ENCODE measurements at places on chromosomes 11 and 22. TPM values are rescaled to one million over a fixed set of nuclear protein-coding genes. Genes with fewer than 3 reads are reported as not detected.

SLC6A5 gene
- total RNA-seq: not detected

CARD18 gene
- not detected for total RNA-seq

STK33 gene
- total RNA-seq: 3.7 TPM

SCGB1D2 gene
- total RNA-seq: not detected

GGTLC2 gene
- not detected for total RNA-seq

BBOX1 gene
- not detected for total RNA-seq

FAM180B gene
- not detected for total RNA-seq

KIF18A gene
- total RNA-seq: 35.4 TPM

CWC15 gene
- 79.0 TPM for total RNA-seq

PHF21A gene
- total RNA-seq: 27.0 TPM

GRCh38 chr22:50500452-50500851 is 7.0 kb downstream of the LMF2 start:
- DNase-seq: no peak

- no peak for DNase-seq
Measured at GRCh38 chr11:76850815-76851214, 9.9 kb upstream of the ACER3 start.

DNA sequence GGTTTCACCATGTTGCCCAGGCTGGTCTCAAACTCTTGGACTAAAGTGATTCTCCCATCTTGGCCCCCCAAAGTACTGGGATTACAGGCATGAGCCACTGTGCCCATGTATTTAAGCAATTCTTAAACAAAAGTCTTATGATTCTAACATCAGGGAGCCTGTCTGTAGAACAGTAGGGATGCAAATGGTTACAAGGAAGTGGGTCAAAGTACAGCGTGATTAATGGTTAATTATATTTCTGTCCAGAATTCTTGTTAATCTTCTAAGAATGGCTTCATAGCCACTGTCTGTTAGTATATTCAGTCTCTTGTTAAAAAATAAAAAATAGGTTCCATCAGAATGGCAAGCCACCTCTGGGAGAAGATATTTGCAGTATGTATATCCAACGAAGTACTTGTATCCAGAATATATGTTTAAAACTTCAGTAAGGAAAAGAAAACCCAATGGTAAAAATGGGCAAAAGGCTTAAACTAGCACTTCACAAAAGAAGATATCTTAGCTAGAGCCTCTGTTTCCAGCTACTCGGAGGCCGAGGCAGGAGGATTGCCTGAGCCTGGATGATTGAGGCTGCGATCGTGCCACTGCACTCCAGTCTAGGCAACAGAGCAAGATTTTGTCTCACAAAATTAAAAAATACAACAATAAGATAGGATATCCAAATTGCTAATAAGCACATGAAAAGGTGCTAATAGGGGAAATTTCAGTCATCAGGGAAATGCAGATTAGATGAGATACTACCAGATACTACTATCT is 22.9 kb downstream of the ATG13 start:
- no peak for DNase-seq

- DNase-seq: no peak
Measured at GRCh38 chr22:21760640-21761039, 25.0 kb upstream of the YPEL1 start.

GRCh38 chr11:60973699-60974098 is 2.2 kb downstream of the CD6 start:
- no peak for DNase-seq

- DNase-seq: no peak
Measured at GRCh38 chr11:21037850-21038249, 368.5 kb downstream of the NELL1 start.

DNA sequence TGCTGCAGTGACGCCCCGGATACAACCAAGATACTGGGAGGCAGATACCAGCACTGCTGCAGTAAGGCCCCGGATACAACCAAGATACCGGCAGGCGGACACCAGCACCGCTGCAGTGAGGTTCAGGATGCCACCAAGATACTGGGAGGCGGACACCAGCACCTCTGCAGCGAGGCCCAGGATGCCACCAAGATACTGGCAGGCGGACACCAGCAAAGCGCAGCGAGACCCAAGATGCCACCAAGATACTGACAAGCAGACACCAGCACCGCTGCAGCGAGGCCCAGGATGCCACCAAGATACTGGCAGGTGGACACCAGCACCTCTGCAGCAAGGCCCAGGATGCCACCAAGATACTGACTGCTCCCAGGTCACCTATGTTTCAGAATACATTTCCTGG is 225.2 kb downstream of the BRD1 start:
- DNase-seq: no peak

DNA sequence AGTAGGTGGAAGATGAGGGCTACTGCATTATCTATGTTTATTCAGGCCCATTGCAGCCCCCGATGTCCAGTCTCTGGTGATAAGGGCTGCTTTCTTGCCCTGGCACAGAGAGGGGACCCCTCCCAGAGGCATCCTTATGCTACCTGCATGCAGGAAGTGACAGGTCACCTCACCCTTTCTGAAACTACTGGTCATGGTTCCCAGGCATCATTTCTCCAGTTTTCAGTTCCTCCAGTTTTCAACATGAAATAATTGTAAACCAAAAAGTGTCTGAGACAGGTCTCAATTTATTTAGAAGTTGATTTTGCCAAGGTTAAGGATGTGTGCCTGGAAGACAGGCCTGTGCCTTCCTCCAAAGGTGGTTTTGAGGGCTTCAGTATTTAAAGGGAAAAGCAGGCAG is 57.0 kb downstream of the CTTN start:
- no peak for DNase-seq

DNA sequence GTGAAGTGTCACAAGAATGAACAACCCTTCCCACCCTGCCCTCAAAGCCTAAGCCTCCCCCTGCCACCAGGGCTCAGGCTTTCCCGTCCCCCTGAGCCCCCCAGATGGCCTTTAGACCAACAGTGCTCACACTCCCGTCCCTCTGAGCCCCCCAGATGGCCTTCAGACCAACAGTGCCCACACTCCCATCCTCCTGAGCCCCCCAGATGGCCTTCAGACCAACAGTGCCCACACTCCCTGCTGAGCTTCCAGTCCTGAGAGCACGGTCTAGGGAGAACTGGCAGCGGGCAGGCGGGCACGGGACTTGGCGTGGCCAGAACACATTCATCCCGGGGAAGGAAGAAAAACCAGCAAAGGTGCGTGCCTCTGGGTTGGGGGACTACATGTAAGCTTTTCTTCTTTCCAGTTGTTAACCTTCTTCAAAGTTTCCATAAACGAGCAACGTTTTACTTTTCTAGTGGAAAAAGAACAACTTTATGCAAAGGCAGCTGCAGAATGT is 2.5 kb downstream of the MRGPRG start:
- DNase-seq: no peak

- DNase-seq: no peak
Measured at GRCh38 chr11:36513965-36514364, 3.9 kb upstream of the TRAF6 start.

DNA sequence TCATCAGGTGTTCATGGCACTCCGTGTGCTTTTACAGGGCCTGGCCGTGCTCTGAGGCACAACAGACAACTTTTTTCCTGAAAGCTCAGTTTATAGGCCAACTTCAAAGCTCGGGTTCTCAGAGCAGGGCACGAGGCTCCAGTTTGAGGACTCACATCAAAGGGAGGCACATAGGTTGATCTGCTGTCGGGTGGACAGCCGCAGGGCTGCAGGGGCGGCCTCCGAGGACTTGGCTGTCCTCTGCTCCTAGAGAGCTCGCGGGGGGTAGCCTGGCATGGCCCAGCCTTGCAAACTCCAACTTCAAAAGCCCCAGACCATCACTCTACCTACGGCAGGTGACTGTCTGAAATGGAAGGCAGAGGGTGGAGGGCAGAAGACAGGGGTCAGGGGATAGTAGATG is 31.6 kb downstream of the C11orf58 start:
- no peak for DNase-seq

GRCh38 chr11:78318321-78319114 is 99.1 kb downstream of the GAB2 start:
- DNase-seq: no peak
